ENCODE measurements at places on chromosomes 6 and 20.

DNA sequence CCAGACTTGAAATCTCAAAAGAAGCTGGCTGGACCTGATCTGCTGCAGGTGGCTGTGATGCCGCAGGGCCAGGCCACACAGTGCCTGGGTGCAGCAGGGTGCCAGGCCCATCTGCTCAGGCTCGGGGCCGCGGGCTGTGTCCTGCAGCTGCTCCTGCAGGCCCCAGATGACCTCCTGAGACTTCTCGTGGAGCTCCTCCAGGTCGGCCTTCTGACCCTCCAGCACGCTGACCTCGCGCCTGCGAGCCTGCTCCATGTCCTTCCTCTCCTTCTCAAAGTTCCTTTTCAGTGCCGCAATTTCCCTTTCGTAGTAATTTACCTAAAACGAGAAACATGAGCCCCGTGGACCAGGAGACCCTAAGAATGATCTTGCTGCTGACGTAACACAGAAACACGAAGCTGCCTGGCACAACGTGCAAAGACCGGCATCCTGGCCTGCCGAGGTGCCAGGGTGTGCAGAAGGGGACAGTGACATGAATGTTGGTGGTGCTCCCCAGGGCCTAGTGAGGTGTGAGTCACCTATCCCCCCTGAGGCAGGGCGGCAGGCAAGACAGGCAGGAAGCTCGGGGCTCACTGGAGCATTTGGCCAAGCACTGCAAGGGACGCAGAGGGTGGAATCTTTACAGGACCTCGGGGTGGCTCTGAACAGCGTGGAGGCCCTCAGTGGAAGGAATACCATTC is 71.6 kb downstream of the GINS1 start:
- DNase-seq = no peak

DNA sequence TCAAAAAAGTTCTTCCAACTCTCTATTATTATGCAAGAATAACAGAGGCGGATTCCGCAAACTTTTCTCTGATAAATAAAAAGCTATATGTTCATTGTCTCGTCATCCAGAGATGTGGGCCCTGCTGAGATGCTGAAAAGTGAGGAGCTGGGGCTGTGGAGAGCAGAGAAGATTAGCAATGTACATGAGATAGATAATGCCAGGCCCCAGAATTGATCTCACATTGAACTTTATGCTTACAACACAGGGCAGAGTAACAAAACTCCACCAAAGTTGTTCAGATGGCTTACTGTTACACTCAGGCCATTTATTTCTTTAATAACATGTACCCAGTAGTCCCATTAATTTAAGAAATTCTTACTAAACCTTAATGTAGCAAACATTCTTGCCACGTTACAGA is 32.7 kb upstream of the RIN2 start:
- DNase-seq = no peak

DNA sequence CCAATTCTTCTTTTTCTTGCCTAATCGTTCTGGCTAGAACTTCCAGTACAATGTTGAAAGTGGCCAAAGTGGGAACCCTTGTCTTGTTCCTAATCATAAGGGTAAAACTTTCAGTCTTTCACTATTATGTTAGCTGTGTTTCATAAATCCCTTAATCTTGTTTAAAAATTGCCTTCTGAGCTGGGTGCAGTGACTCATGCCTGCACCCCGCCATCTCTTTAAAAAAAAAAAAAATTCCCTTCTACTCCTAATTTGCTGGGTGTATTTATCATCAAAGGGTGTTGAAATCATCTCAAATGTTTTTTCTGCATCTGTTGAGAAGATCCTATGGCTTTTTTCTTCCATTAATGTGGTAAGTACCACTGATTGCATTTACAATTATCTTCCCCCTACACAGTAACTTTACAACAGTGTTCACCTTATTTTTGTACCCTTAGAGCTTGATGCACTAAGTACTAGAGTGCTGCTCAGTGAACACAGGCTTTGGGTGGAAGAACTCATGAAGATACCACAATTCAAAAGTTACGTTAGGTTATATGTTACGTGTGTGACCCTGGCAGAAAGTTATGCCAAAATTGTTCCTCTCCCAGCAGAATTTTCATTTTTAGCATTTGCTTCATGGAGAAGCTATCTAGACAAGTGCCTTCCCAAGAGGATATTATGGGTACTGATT is 9.7 kb downstream of the SNRPB start:
- peak; percentile 61 for DNase-seq

DNA sequence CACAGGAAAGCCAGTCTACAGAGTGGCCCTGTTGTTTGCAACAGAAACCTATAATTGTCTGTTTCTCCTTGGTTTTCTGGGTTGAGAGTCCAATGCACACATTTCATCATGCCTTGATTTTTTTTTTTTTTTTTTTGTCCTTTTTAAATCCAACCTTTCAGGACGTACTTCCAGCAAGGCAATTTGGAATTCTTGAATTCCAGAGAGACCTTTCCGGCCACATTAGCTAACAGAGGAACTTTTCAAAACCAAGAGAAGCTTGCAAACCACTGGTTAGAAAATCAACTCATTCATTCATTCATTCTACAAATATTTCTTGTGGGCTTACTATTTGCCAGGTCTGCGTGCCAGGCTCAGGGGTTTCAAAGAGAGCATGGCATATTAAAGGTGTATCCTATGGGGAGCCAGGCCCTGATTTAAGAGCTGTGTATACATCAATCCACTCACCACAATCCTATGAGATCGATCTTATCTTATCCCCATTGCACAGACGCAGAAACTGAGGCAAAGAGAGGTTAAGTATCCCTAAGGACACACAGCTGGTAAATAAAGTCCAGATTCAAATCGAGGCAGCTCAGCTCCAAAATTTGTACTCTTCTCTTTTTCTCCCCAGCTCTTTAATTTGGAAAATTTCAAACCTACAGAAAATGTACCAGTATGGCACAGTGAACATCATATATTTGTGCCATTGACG is 43.0 kb downstream of the EYA2 start:
- DNase-seq = no peak

DNA sequence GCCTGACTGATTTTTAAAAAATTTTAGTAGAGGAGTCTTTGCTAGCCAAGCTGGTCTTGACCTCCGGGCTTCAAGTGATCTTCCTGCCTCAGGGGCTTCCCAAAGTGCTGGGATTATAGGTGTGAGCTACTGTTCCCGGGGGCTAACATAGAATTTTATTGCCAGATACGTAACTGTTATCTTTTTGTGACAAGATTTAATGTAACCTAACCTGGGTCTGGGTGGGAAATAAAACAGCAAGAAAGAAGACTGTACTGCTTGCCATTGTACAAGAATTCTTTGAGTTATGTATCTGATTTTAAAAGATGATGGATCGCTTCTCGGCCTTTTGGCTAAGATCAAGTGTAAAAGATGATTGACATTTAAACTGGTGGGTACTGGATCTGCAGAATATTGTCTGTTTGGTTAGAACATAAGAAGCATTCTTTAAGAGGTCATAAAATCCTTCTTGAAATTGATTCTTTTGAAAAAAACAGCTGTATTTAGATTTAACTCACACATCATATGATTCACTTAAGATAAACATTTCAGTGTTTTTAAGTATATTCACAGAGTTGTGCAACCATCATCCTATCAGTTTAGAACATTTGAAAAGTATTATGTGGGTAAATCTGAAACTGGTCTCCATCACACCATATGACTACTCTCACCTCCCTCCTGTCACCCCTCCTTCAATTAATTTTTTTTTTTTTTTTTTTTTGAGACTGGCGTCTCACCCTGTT is 21.6 kb downstream of the TPX2 start:
- DNase-seq = peak; percentile 87

DNA sequence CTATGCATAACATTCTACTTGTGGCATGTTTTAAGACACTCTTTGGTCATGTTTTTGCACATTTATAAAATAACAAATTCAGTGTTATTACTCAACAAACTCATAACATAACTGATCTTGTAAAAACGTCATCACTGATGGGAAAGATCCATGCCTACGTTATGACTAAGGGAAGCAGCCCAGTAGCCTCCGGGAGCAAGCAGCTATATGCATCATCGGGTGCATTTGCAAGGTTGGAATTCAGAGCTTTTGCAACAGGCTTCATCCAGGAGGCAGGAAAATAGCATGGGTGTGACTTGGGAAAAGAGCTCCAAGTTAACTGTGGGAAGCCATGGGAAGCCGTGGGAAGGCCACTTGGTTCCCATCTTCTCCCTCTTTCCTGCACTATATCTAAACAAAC is 271.6 kb upstream of the SGK1 start:
- peak; percentile 99 for DNase-seq

- DNase-seq = peak; percentile 34
Measured at GRCh38 chr20:39800548-39800947, 838.4 kb downstream of the DHX35 start.
